Neural crest cell (in vitro differentiated cells): ENCODE measurements at places on chromosomes 1 and 21. TPM values are rescaled to one million over a fixed set of nuclear protein-coding genes. Genes with fewer than 3 reads are reported as not detected.
A peak's percentile ranks its signal among the peaks of the same experiment; 100 is the strongest.

The ASAP3 gene
- total RNA-seq, result 45.5 and 45.8 TPM in 2 replicates

The PLA2G5 gene
- not detected in 2 replicates for total RNA-seq

The LRRC3 gene
- 9.6 and 10.1 TPM in 2 replicates for total RNA-seq

The SMCP gene
- not detected in 2 replicates for total RNA-seq

The MYBPH gene
- total RNA-seq, result not detected in 2 replicates

The APCS gene
- not detected in 2 replicates for total RNA-seq

The ABCB10 gene
- total RNA-seq, result 24.0 and 25.2 TPM in 2 replicates

DNA sequence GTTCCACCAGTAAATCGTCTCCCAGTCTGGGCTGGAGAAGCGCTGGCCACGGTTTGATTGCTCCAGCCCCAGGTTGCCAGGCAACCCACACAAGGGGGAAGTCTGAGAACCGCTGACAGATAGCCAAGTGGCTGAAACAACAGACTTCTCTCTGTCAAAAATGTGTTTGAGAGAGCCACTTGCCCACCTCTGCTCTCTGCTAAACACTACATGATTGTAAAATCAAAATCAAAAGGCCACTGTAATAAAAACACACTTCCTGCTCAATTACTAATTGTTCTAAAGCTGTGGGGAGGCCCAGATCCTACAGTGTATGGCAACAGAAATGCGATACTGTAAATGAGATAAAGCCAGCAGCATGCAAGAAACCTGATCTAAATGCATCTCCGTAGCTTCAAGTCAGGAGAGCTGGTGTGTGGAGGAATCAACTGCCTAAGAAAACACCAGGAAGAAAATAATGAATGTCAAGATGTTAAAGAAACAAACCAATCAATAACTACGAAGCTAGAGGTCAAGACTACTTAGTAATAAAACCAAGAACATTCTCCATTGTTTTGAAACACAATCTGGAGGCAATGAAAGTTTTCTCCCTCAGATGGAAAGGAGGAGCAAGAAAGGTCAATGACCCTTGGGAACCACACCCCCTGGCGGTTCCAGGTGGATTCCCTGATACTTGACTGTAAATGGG, 121.2 kb downstream of the SLC45A1 start:
- H3K4me3 ChIP-seq, result peak overlapping the region; percentile 61
- peak; percentile 49 for DNase-seq
- H3K27me3 ChIP-seq, result no peaks in the 10 kb centered on the region
- H3K27ac ChIP-seq, result peak overlapping the region; percentile 85
- H3K36me3 ChIP-seq, result peaks cover 6% of the 10 kb centered on the region

GRCh38 chr1:240098534-240098933, 6.9 kb downstream of the FMN2 start:
- H3K27me3 ChIP-seq, result peaks cover 5% of the 10 kb centered on the region
- H3K36me3 ChIP-seq, result no peaks in the 10 kb centered on the region
- no peak overlapping the region for H3K4me3 ChIP-seq
- H3K4me1 ChIP-seq, result peaks cover 32% of the 10 kb centered on the region
- H3K27ac ChIP-seq, result no peak overlapping the region

DNA sequence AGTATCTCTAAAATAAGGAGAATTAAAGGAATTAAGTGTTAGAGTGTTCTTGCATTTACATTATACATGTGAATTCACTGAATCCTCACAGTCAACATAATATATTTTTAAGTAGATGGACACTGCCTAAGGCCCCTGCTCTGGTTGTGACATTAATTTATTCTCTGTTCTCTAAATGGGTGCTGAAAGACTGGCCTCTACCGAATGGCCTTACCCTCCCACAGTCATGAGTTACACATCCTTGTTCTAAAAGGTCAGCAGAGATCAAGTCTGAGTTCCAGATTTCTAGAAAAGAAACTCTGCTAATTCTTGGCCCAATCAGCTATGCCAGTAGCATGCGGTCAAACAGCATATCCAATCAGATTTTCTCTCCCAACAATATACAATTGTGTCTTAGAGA, 193.2 kb downstream of the TM2D1 start:
- H3K4me1 ChIP-seq, result no peaks in the 10 kb centered on the region
- peaks cover 2% of the 10 kb centered on the region for H3K27me3 ChIP-seq
- no peaks in the 10 kb centered on the region for H3K36me3 ChIP-seq
- no peak overlapping the region for H3K4me3 ChIP-seq

GRCh38 chr21:18443701-18444100, 40.1 kb upstream of the TMPRSS15 start:
- H3K36me3 ChIP-seq, result no peaks in the 10 kb centered on the region
- H3K4me3 ChIP-seq, result no peak overlapping the region
- no peaks in the 10 kb centered on the region for H3K4me1 ChIP-seq
- H3K27me3 ChIP-seq, result no peaks in the 10 kb centered on the region
- no peak overlapping the region for H3K27ac ChIP-seq

GRCh38 chr21:42315296-42315891, at the start of gene TFF3:
Gene TFF3, minus strand, starts transcription at chr21:42315409. Its CDS starts 35 bp downstream, at chr21:42315374.
- no peak within 1 kb of the TSS for H3K4me3 ChIP-seq
- peaks cover 22% of the 10 kb centered on the region for H3K4me1 ChIP-seq
- H3K27me3 ChIP-seq, result peaks cover 10% of the 10 kb centered on the region
- H3K27ac ChIP-seq, result no peak within 1 kb of the TSS
- DNase-seq, result no peak

GRCh38 chr1:201020721-201021629, 2.5 kb downstream of the KIF21B start:
- peaks cover 69% of the 10 kb centered on the region for H3K4me1 ChIP-seq
- H3K36me3 ChIP-seq, result no peaks in the 10 kb centered on the region
- peak overlapping the region; percentile 65 for H3K27ac ChIP-seq
- peaks cover 7% of the 10 kb centered on the region for H3K27me3 ChIP-seq
- H3K4me3 ChIP-seq, result peak overlapping the region; percentile 91

- peaks cover 5% of the 10 kb centered on the region for H3K27me3 ChIP-seq
- H3K4me1 ChIP-seq, result no peaks in the 10 kb centered on the region
- no peak overlapping the region for H3K27ac ChIP-seq
- no peak for DNase-seq
- H3K36me3 ChIP-seq, result no peaks in the 10 kb centered on the region
Measured at GRCh38 chr1:108050158-108050557, 85.2 kb upstream of the VAV3 start.

- DNase-seq, result no peak
- no peaks in the 10 kb centered on the region for H3K27me3 ChIP-seq
- H3K36me3 ChIP-seq, result no peaks in the 10 kb centered on the region
- H3K27ac ChIP-seq, result no peak overlapping the region
- no peaks in the 10 kb centered on the region for H3K4me1 ChIP-seq
Measured at GRCh38 chr1:221690858-221691257, 51.0 kb downstream of the DUSP10 start.

DNA sequence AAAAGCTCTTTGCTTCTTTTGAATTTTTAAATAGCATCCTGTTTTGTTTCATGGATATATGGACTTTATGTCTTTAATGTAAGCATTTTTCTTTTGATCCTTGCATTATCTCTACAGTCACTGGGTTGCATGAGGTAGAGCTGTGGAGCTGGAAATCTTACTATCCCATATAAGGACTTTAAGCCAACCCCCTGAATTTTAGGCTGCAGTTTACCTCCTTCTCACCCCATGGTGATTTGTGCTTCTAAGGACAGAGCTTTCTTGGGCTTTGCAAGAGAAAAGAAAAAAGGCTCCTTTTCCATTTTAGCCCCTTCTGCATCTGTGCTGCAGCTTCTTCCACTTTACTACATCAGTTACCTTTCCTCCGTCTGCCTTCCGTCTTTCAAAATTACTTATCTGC, 373.8 kb downstream of the HHAT start:
- H3K27ac ChIP-seq, result no peak overlapping the region
- no peak overlapping the region for H3K4me3 ChIP-seq
- no peaks in the 10 kb centered on the region for H3K27me3 ChIP-seq
- H3K4me1 ChIP-seq, result peaks cover 9% of the 10 kb centered on the region

- peak overlapping the region; percentile 87 for H3K4me3 ChIP-seq
- H3K4me1 ChIP-seq, result peaks cover 41% of the 10 kb centered on the region
- H3K27ac ChIP-seq, result peak overlapping the region; percentile 86
- H3K36me3 ChIP-seq, result peaks cover 10% of the 10 kb centered on the region
- DNase-seq, result no peak
Measured at GRCh38 chr1:25861316-25862286, 2.3 kb upstream of the AUNIP start.

DNA sequence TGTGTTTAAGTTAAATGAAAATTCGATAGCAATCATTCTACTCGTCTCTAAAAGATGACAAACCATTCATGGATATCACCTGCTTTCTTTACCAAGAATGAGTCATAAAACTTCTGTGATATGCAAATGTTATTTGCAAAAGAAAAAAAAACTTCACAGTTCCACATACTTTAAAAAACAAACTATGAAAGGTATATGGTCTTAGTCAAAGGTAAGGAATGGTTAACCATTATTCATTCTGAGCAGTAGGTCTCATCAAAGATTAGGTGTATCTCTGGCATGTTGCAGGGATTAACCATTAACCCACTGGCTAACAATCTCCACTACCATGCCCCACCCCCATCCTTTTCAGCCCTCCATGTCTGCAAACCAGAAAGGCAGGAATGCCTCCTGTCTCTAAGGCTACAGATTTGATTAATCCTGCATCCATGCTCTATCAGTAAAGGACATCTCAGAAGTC, 44.4 kb downstream of the PTPN14 start:
- H3K27me3 ChIP-seq, result no peaks in the 10 kb centered on the region
- no peak overlapping the region for H3K27ac ChIP-seq
- no peak overlapping the region for H3K4me3 ChIP-seq
- peaks cover 7% of the 10 kb centered on the region for H3K4me1 ChIP-seq
